ENCODE measurements at places on chromosomes 3 and 15.

- DNase-seq: no peak
Measured at GRCh38 chr15:66294932-66295235, 1.5 kb downstream of the DIS3L start.

DNA sequence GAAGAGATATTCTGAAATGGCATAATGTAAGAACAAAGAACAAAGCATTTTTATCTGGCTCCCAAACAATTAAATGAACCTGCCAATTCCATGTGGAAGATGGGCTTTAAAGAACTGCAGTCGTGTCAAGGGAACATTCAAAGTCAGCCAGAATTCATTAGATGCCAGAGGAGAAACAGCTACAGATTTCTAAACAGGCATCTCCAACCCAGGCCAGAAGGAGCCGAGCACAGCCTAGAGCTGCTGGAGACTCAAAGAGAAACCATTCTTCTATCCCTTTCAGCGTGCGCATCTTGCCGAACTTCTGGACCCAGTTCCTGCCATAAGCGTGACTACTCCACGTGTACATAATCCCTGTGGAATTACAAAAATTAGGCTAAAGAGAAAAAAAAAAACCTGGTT lies 60.4 kb downstream of the MB21D2 start:
- no peak for DNase-seq

- no peak for DNase-seq
Measured at GRCh38 chr15:31887246-31887645, 143.1 kb upstream of the CHRNA7 start.

DNA sequence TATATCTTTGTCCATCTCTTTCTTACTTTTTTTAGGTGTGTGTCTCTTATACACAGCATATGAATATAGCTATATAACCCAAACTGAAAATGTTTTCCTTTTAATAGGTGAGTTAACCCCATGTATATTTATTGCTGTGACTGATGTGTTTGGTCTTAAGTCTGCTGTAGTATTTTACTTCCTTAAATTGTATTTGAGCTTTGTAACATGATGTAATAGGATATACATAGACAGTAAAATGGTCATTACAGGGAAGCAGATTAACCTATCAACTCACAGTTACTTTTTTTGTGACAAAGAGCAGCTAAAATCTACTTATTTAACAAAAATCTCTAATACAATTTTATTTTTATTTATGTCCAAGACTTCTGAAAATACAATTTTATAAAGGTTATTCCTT lies 51.8 kb upstream of the CDAN1 start:
- peak; percentile 4 for DNase-seq

GRCh38 chr3:80771085-80771484 lies 990.4 kb downstream of the GBE1 start:
- DNase-seq: no peak

- DNase-seq: peak; percentile 20
Measured at GRCh38 chr3:5226783-5227182, 39.3 kb downstream of the EDEM1 start.

DNA sequence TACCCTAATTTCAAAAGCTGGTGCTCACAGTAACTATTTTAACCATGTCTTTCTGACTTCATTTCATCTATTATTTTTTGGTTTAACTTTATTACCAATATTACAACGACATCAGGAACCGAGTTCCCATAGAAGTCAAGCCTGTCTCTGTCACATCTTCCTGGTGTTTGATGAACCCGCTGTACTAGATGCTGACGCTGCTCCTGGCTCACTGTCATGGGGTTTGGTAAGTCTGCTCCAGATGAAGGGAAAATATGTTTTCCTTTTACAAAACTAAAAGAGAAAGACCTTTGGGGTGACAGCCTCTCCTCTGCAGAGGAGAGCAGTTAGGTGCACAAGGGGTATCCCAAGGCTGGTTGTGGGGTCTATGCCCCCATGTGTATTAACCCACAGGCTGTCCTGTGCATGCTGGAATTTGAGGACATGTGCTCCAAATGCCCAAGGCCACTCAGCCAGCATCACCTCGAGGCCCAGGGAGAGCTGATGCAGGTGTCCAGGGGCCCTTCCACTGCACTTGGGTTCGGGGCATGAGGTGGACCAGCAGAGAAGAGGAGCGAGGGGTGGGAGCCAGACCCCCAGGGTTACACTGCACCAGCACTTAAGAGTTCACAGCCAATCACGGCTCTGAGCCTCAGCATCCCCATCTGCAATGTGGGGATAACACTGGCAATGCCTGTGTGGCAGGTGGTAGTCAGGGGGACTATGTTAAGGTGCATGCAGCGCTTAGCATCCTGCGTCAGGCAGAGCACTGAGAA lies 62.2 kb downstream of the ATP10A start:
- no peak for DNase-seq

DNA sequence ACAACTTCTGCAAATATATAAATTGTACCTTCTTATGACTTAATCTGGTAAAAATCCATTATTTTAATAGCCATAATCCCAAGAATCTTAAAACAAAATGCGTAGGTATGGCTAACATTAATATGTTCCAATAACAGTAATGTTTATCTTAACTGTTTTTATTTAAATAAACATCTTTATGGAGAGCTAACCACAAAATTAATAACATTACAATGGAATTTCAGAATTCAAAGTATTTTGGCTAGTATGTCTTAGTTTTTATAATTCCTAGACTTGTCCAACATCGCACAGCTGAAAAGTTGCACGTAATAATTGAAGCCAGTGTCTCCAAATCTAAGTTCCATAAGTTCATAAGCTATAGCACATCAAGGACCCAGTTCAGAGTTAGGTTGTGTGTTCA lies 47.6 kb downstream of the ANKRD28 start:
- DNase-seq: no peak

DNA sequence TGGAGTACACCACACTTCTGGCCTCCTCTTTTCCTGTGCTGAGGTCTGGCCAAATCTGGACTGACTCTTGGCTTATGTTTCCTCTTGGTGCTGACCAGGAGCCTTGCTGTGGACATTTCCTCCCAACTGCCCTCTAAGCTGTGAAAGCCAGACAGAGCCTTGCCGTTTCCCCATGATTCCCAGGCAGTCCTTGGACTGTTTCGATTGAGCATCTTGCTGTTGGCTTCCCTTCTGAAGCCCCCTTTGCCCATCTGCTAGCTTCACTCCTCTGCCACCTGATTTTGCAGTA lies 110.5 kb downstream of the EPHB1 start:
- no peak for DNase-seq

- DNase-seq: no peak
Measured at GRCh38 chr3:181698263-181698954, 13.3 kb upstream of the SOX2 start.

GRCh38 chr3:192435241-192435640 lies 292.1 kb downstream of the FGF12 start:
- DNase-seq: no peak

DNA sequence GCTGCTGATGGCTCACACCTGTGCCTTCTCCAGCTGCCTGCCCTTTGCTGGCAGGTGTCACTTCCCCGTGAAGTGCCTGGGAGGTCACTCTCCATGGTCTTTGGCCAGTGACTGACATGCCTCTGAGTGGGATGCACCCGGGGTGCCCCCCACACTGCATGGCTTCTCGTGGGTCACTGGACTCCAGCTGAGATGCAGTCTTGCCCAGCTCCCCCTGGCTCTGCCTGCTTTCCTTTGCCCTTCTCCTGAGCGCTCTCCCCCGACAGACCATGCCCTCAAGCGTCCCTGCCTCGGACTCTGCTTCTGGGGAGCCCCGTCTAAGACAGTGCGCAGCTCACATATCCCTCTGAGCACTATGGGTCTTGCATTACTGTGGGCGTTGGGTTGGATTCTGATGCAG lies 14.4 kb downstream of the FBLN2 start:
- no peak for DNase-seq

DNA sequence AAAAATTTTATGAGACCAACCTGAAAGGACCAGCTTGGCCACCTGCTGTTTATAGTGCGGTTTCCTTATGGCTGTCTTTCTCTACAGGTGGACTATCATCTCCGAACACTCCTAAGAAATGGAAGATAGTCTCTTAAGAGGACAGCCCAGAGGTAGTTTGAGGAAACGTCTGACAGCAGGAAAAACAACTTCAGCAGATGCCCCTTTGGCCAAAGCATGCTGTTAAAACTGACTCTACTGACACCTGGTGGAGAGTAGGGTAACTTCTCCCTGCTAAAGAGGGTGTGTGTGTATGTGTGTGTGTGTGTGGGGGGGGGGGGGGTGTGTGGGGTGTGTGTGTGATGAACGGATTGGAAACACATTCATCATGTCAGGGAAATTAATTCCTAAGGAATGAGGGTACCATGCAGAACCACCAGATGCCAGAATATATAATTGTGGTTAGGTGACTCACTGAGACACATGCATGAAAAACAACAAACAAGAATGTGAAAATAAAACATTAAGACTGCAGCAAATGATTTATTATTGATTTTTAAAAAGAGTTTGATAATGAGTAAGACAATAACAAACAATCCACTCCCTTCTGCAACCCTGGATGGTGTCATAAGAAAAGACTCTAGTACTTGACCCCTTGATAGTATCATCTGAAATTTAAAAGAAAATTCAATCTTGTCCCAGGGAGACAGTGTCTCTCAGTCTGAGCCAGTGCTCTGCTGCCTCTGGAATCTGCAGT lies 256.5 kb downstream of the THRB start:
- DNase-seq: peak; percentile 50

GRCh38 chr3:132456136-132456535 lies 38.8 kb downstream of the DNAJC13 start:
- DNase-seq: peak; percentile 14

- no peak for DNase-seq
Measured at GRCh38 chr15:62888623-62889022, 153.9 kb upstream of the TPM1 start.

- DNase-seq: no peak
Measured at GRCh38 chr3:33250712-33251111, 26.5 kb upstream of the FBXL2 start.

GRCh38 chr3:172911142-172911541 lies 160.6 kb downstream of the ECT2 start:
- no peak for DNase-seq

GRCh38 chr15:49673861-49674260 lies 53.0 kb downstream of the DTWD1 start:
- DNase-seq: no peak

GRCh38 chr3:51024765-51025632 lies 350.3 kb downstream of the DOCK3 start:
- DNase-seq: no peak

- no peak for DNase-seq
Measured at GRCh38 chr15:100715571-100716455, 113.4 kb downstream of the ASB7 start.

DNA sequence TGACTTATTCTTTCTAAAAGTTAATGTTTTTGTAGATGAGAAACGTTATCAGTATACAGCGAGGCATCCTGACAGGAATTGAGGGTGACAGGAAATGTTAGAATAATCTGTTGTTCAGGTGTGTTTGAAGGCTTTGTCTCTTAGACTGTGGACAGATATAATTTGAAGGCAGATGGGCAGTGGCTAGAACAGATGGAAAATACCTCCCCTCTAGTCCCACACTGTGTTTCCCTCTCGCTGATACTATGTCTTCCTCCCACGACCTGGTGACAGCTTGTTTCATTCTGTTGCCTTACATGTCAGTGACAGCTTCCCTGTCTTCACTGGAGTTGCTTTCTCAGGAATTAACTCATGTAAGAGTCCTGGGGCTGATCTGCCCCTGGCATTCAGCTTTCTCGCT lies 125.3 kb downstream of the MYRIP start:
- no peak for DNase-seq

DNA sequence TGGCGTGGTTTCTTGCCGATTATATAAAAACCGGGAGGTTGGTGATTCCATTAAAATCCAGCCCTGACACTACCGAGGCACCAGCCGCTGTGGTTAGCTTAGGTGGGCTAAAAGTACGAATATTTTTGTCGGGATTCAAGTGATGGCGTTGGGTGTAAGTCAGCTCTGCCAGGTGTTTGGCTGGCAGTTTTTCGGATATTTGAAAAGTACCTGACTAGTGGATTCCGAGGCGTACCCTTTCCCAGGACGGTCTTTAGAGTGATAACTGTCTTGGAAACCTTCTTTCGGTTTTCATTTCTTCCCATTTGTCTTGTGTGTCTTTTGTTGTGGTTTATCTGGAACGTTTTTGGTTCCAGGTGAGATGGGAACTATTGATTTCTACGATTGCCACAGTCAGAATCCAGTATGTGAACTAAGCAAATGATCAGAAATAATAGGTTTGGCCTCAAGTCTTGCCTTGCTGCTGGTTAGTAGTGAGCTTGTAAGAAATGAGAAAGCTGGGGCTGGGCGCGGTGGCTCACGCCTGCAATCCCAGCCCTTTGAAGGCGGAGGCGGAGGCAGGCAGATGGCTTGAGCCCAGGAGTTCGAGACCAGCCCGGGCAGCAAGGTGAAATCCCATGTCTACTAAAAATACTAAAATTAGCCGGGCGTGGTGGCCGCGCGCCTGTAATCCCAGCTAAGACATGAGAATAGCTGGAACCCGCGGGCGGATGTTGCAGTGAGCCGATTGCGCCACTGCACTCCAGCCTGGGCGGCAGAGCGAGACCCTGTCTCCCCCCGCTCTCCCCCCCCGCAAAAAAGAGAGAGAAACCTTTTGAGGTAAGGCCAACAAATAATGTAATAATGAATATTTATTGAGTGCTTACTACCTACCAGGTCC lies 1.4 kb downstream of the FYTTD1 start:
- DNase-seq: peak; percentile 28

DNA sequence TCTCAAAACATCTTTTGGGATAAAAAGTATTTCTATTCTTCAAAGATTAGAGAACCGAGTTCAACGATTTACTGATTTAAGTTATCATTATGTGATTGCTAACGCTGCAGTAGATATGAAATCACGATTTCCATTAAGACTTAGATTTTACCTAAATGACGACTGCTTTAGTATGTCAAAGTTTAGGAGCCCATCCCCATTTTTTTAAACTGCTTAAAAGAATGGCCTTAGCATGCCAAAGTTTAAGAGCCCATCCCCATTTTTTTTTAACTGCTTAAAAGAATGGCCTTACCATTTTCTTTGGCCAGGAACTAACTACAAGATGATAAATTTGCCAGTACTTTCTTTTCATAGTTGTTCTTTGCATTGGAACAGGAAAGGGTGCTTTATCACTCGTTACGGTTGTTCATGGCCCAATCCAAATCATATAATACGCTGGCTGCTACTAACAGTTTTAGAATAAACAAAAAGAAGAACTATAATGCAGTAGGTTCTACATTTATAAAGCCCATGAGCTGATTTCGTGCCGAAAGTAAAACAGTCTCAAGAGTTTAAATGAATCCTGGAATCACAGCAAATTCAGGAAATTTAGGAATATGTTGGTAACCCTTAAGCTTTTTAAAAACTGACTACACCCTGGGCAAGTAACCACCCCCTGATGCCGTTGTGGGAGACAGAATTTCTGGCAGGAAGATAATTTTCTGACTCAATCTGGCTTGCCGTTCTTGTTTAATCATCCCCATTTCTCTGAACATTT lies 869 bp upstream of the TSC22D2 start:
- DNase-seq: peak; percentile 8

- no peak for DNase-seq
Measured at GRCh38 chr3:105823149-105823867, 45.5 kb downstream of the CBLB start.

- DNase-seq: no peak
Measured at GRCh38 chr3:65153850-65154512, 466.2 kb upstream of the ADAMTS9 start.

- peak; percentile 24 for DNase-seq
Measured at GRCh38 chr3:169940470-169941181, 26.0 kb upstream of the SEC62 start.

GRCh38 chr15:65305150-65305758 lies 777 bp downstream of the RNU5B-1 start:
- DNase-seq: no peak
